ENCODE measurements at places on chromosomes 5 and 9. TPM values are rescaled to one million over a fixed set of nuclear protein-coding genes. Genes with fewer than 3 reads are reported as not detected.

Gene LCN6
- not detected for total RNA-seq

Gene PCDHGA3
- not detected for total RNA-seq

Gene RMRP
- 6,258 TPM for total RNA-seq

Gene ZNF79
- total RNA-seq: 17.8 TPM

Gene SCGB3A2
- total RNA-seq: not detected

Gene SOHLH1
- total RNA-seq: not detected

Gene PCDHAC1
- not detected for total RNA-seq

Gene SLC22A4
- total RNA-seq: 7.5 TPM

Gene SURF6
- 19.3 TPM for total RNA-seq

Gene C5orf52
- not detected for total RNA-seq

Gene RUSC2
- total RNA-seq: 8.3 TPM

Gene TSSK1B
- not detected for total RNA-seq

Gene CCNO
- not detected for total RNA-seq

Gene GCNT4
- total RNA-seq: 5.1 TPM

Gene NUTM2F
- total RNA-seq: not detected

Gene GRXCR2
- not detected for total RNA-seq

Gene UGT3A1
- not detected for total RNA-seq

Gene RNF183
- total RNA-seq: not detected

Gene SOWAHA
- total RNA-seq: not detected

GRCh38 chr5:127762412-127762811, 59.2 kb downstream of the CCDC192 start:
- DNase-seq: no peak

DNA sequence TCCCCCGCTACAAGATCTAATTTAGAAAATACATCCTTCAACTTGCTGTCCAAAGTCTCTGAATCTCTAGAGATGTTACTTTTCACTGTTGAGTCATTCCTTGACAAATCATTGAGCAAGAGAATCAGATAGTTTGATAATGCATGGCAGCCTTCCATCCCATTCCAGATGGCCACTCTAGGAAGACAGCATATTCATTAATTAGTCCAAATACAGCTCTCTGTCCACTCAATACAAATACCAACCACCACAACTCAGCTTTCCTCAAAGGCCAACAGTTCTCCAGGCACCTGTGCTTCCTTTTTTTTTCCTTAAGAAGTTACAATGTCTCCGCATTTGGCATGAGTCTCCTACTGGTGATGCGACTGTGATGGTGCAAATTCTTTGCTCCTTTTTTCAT, 72.3 kb downstream of the DROSHA start:
- DNase-seq: no peak

- no peak for DNase-seq
Measured at GRCh38 chr5:23451156-23451555, 56.3 kb upstream of the PRDM9 start.

DNA sequence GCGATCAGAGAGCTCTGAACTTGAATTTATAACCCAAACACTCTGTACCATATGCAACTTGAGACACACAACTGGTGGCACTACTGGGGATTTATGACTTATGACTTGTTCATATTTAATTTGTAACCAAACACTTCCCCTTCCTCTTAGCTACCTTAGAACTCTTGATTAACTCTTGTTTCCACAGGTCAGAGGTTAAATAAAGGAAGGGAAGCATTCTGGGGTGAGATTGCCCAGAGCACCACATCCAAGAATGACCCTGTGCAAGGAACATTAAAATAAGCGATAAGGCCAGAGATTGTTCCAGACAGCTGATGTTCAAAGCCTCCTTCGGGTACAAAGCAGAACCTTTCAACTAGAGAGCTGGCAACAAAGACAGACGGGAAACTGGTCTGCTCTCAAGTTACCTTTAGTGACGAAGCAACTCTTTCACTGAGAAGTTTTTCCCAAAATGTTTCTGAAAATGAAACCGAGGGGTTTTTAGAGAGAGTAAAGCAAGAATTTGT, 242.6 kb downstream of the DENND1A start:
- no peak for DNase-seq

- peak; percentile 18 for DNase-seq
Measured at GRCh38 chr5:110043025-110043424, 353.3 kb downstream of the MAN2A1 start.

DNA sequence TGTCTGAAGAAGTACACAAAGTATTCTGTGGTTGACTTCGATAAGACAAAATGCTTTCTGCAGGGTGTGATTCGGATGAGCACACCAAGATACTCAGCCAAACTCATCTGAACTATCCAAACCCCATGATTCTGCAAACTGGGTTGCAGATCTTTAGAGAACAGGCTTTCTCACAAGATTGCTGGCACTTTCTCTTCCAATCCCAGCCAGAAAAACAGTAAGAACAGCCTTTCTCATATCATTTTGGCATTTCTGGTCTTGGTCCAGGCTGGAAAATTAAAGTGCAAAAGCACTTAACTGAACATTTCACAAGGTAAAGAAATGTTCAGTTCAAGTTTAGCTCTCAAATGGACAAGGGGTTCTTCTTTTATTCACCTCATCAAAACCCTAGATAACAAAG, 269.1 kb downstream of the NR2F1-AS1 start:
- no peak for DNase-seq

- no peak for DNase-seq
Measured at GRCh38 chr5:147204576-147204975, 30.2 kb upstream of the STK32A start.

GRCh38 chr9:114180696-114181606, 25.6 kb downstream of the COL27A1 start:
- DNase-seq: no peak

DNA sequence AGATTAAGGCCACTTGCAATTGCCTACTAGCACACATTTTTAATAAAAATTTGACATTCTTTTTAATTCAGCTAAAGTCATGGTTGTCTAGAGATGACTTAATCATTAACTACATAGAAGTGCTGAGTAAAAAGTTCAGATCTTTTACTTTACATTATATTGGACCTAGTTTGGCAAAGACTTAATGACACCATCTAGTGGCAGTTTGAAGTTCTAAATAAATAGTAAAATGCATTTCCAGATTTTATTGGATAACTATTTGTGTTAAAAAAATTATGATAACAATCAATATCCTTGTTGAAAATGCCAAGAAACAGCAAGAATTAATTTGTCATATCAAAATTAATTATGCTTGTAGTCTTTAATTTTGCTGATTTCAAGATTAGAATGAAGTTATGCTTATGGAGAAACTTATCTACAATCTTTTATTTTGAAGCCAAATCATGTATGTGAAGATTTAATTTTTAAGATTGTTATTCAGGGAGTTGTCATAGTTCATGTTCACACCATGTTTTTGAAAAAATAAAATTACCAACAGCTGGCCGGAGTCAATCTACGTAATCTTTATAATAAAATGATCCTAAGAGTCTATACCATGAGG, 69.6 kb upstream of the PJA2 start:
- DNase-seq: no peak

DNA sequence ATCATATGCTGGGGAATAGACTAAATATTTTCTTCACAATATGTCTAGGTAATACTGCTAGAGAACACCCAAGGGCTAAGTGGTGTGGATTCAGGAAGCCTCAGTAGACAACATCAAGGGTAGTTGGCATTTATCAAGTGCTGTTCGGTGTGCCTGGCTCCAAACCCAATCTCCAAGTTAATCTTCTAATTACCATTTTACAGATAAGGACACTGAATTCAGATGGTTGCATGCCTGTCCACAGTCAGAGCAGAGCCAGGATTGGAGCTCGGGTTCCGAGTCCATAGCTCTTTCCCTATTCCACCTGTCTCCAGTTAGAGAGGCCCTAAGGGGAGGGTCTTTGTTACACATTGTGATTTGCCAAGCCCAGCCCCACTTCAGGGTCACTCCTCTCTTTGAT, 58.2 kb downstream of the FGF18 start:
- DNase-seq: no peak

- no peak for DNase-seq
Measured at GRCh38 chr5:102750151-102750834, 4.8 kb upstream of the PAM start.

GRCh38 chr9:109455861-109456260, 42.2 kb downstream of the PTPN3 start:
- DNase-seq: no peak

DNA sequence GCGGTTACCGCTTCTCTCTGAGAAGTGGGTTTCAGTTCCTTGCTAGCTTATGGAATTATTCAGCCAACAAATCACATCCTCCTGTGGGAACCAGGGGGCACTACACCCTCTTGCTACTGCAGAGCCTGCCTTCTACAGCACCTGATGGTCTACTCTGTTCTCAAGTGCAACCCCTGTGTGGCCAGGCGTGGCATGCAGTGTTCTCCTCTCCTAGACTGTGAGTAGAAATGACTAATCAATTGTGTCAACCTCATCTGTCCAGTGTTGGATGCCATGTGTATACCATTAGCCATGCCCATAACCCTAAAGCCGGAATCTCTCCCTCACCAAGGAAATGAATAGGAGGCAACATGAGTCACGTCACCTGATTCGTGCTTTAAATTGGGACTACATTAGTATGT, 117.2 kb upstream of the LIFR start:
- DNase-seq: no peak

GRCh38 chr5:141986072-141986471, 17.2 kb downstream of the RNF14 start:
- DNase-seq: no peak

DNA sequence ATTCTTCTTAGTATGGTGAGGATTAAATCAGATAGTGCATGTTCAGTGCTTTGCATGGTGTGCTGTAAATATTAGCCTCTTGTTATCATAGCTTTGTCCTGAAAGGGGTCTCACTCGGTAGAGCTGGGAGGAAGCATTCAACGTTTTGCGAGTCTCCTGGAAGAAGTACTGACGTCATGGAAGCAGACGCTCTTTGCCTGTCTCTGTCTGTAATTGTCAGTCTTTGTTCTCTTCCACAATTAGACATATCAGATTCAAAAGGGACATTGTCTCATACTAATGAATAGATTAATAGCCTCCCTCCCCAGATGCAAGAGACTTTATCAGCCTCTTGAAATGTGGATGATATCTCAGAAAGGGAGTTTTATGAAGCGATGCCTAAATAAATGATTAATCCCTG, 91.8 kb upstream of the CXCL14 start:
- no peak for DNase-seq

GRCh38 chr9:106862110-106862820, 701 bp upstream of the ZNF462 start:
- DNase-seq: no peak

DNA sequence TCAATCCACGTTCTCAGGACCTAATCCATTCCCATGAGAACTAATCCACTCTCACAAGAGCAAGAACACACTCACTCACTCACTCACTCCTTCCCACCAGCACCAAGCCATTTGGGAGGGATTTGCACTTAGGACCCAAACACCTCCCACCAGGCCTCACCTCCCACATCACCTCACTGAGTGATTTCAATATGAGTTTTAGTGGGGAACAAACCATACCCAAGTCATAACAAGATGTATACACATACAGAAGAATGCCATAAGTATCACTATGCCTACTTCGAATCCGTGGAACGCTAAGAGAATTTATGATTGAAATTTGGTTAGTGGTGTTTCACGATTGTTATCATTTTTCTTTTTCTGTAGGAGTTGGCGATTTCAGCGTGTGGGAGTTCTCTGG, 29.3 kb upstream of the CTSL start:
- no peak for DNase-seq

- no peak for DNase-seq
Measured at GRCh38 chr5:20959347-20959746, 971.3 kb upstream of the CDH18 start.

- no peak for DNase-seq
Measured at GRCh38 chr5:18607570-18607969, 973.3 kb downstream of the TAF11L14 start.

DNA sequence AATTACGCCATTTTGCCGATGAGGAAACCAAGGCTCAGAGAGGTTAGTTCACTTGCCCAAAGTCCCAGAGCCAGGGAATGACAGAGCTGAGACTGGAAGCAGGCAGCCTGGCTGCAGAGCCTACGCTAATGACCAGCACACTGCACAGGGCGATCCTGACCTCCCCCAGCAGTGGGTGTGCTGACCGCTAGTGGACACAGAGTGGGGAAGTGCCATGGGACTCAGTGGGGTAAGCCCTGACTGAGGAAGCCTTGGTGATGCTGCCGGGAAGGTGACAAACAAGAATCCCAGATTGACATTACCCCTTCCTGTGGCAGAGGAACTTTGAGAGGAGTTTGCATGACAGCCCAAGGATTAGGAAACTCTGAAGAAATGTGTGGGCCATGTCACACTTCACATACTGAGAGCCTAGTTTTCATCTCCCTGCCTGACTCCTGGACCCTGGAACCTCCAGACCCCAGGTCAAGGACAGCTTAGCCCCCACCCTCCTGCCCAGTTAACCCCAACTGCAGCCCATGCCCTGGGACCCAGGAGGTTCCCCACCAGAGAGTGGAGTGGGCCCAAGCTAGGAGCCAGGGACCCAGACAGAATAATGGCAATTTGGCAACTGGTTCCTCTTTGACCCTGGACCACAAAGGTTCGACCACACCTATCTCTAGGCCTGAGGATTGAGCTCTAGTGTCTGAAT, 19.7 kb upstream of the CSF1R start:
- DNase-seq: no peak
